Activated naive CD4-positive, alpha-beta T cell (primary cell): ENCODE measurements at places on chromosomes 6 and 20.

- DNase-seq, result peak; percentile 15
Measured at GRCh38 chr6:42075159-42075838, 25.0 kb downstream of the TAF8 start.

GRCh38 chr20:25252686-25253421 is 5.0 kb downstream of the PYGB start:
- no peak for DNase-seq

GRCh38 chr6:11242711-11243110 is 10.2 kb upstream of the NEDD9 start:
- DNase-seq, result no peak

DNA sequence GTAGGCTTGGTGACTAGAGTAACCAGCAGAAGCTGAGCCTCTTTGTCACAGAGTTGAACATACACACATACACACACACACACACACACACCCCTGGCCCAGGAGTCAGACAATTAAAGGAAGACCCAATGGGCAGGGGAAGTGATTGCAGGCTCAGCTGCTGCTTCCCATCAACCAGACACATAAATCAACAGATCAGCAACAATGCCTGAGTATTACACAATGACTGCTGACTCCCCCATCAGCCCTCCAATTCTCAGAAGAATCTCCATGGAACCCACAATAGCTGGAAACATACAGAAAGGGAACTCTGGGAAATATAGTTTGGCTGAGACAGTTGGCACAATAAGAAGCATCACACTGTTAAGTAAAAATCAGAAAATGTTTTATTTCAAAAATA is 270.4 kb upstream of the PLCB4 start:
- no peak for DNase-seq

DNA sequence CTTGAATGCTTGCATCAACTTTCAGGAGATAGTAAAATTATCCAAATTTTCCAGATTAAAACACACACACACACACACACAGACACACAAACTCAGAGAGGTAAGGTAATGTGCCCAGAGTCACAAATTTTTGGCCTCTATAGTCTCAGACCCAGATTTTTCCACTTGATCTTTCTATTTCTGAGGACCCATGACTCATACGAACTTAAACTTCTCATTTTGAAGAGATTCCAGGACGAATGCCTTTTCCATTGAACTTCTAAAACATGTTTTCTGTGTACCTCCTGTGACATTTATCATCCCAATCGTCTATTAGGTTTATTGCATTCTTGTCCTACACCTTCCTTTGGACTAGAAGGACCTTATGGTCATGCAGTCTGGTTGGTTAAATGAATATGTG is 172.9 kb upstream of the COL21A1 start:
- no peak for DNase-seq

DNA sequence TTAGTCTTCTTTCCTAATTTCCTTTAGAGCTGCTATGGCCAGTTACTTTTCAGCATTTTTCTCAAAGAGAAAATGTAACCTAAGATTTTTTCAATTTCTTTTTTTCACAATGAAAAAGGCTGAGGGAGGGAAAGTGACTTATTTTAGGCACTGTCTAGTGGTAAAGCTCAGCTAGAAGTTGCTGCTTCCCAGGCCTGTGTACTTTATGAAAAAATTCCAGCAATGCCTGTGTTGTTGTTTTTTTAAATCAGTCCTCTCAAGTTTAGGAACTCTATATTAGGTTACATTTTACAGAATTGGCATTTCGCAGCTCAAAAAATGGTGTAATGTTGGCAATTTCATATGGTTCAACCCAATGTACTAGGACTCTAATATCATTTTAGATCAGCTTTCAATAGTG is 269.6 kb downstream of the ARID1B start:
- DNase-seq, result no peak
